ENCODE measurements at places on chromosomes 3 and 15.

DNA sequence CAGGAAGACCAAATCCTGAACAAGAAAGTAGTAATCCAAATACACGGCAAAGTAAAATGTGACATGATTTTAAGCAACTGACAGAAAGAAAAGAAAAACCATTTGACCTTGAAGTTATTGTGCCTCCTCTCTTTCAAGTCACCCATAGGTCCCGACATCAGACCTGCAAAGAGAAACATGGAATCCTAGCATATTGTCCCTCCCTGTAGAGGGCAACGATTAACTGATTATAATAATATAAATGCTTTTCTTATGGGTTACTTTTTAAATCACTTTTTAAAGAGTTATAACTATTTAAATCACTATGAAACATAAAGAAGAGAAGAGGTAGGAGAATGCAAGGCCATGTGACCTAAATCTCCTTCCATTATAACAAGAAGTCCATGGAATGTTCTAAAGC, 143.2 kb upstream of the LIPC start:
- DNase-seq: no peak

DNA sequence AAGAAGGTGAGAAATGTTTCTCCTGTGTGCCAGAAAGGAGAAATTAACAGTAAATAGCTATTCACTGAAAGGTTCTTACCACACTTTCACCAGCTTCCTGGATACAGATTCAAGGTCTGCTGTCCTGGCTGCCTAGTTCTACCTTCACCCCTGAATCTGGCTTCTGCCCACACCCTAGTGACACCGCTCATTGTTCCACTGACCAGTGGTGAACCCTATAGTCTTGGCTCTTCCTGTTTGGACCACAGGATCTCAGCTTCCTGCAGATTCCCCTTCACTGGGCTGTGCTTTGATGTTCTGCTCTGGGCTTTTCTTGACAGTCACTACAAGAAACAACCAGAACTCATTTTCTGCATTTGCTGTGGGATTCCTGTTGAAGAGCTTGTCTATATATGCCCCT, 250.0 kb downstream of the XXYLT1 start:
- DNase-seq: no peak

- DNase-seq: no peak
Observed at GRCh38 chr3:121885386-121885785, 8.8 kb upstream of the SLC15A2 start.

DNA sequence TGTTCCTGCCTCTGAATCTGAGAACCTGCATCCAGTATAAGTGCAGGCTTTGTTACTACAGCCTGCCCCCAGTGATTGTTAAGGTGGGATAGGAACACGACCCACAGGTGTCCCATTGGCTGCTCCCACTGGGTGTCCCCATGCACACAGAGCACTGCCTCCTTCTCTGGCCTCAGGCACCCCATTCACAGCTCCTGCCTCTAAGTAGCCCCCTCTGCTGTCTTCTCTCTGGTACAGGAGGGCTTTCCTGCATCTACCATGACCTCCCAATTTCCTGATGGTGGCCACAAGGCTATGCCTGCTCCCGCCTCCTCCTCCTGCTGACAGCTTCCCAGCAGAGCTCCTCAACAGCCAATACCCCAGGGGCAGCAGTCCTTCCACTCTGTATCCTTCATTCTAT, 238.6 kb upstream of the TMC3 start:
- DNase-seq: peak; percentile 56

DNA sequence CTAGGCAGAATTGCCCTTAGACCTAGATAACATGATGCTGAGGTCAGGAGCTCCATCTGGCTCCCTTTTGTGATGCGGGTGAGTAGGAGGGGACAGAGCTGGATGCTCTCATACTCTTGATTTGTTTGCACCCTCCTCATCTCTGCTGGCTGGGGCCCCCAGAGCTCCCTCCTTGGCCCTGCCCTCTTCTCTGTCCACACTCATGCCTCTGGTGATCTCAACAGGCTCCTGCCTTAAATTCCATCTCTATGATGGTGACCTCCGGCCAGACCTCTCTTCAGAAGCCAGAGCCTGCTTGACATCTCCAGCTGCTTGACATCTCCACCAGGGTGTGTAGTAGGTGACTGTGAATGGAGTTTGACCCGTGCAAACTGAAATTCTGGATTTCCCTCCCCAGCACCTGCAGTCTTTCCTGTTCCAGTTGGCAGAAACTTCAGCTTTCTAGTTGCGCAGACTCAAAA, 4.3 kb upstream of the FGD5 start:
- no peak for DNase-seq

DNA sequence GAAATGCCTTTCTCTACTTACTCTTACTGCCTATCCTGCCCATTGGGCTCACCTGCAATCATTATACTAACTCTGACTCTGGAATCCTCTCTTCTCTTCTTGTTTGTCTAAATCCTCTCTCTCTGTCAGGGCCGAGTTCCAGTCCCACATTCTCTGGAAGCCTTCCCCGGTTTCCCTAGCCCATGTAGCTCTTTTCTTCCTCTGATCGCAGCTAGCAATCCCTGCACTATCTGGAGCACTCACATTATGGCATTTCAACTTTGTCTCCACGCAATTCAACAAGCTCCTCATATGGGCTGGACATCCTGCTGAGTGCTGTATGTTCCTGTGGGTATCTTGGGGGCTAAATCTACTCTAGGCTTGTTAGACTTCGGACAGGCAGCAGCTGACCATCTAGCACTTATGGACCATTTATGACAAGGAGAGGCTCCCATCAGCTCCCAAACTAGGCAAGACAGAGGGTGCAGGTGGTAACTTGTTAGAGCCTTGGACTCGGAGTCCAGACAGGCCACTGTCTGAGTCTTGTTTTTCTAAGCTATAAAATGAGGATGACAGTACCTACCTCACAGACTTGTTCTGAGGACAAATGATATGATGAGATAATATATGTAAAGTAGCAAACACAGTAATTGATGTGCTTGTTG, 58.3 kb downstream of the EPHB3 start:
- no peak for DNase-seq

DNA sequence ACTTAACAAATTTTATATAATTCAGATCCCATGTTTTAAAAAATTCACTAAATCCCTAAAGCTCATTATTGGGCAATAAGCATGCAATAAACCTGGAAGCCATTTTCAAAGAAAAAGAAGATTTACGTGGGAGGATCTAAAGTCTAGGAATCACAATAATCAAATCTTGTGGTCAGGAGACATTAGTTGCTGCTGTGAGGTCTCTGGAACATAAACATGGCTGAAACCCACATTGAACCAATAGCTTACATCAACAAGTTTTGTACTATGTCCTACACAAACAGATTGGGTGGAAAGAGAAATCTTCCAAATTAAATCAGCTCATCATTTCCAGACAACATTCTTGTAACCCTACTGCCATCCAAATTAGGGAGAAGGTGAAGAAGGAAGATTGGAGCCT, 121.9 kb upstream of the EPHA3 start:
- DNase-seq: no peak

DNA sequence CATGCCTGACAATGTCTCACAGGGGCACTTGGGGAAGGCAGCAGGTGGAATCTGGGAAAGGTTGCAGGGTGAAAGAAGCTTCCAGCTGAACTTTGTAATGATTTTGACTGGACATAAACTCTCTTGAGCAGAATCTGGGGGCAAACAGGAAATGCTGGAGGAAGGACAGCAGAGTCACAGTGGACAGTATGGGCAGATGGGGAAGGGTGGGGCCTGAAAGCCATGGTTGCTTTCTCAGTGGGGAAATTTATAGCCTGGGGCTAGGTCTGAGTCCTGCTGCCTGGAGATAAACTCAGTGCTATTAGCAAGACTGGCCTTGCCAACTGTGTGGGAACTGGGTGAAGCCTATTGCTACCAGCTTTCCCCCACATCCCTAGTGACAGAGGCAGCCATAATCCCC, 203.2 kb downstream of the OSBPL10 start:
- no peak for DNase-seq

- DNase-seq: no peak
Observed at GRCh38 chr3:153552887-153553604, 391.0 kb downstream of the RAP2B start.

DNA sequence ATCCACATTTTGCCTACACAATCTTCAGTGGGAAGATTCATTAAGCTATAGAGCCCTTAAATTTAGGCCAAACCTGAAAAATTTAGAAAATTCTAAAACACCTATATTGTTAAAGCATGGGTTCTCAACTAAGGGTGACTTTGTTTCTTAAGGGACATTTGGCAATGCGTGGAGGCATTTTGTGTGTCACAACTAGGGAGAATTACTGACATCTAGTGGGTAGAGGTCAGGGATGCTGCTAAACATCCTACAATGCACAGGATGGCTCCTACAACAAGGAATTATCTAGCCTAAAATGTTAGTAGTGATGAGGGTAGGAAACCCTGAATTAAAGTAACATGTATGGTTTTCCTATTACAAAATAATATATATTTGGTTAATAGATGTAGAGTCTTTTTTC, 55.8 kb downstream of the TBC1D5 start:
- DNase-seq: peak; percentile 0

GRCh38 chr3:117036259-117036799, 326.8 kb downstream of the TUSC7 start:
- peak; percentile 32 for DNase-seq

DNA sequence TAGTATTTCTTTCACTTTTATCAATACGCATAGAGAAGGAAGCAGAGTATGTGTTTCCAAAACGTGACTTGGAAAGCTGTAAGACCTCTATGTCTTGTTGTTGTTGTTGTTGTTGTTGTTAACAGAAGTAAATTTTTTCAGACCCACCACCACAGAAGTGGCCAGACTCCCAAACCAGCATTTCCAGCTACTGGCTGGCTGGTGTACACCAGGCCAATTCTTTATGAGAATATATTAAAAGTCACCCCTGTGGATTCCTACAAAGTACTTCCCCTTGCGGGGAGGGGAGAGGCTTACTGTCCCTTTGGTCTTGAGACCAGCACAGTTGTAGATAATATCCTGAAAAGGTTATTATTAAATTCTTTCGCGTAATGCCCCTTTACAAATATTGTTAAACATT, 1.6 kb upstream of the FOXP1 start:
- peak; percentile 39 for DNase-seq

- no peak for DNase-seq
Observed at GRCh38 chr3:46987743-46988401, 8.4 kb downstream of the NBEAL2 start.

DNA sequence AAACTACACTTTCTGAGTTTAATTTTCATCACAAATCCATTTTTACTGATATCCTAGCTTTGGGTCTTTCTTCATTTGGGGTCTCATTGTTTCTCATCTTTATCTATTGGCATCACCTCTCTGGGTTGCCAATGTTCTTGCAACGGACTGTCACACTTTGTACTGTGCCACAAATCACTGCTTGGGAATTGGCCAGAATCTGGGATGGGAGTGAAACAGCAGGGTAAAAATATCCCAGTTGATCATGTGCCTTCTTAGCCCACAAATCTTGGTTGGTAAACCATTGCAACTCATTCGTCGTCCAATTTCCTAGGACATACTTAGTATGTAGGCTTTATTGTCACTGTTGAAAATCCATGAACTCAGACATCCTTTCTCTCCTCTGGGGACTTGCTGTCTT, 698.5 kb downstream of the OTOL1 start:
- DNase-seq: no peak

DNA sequence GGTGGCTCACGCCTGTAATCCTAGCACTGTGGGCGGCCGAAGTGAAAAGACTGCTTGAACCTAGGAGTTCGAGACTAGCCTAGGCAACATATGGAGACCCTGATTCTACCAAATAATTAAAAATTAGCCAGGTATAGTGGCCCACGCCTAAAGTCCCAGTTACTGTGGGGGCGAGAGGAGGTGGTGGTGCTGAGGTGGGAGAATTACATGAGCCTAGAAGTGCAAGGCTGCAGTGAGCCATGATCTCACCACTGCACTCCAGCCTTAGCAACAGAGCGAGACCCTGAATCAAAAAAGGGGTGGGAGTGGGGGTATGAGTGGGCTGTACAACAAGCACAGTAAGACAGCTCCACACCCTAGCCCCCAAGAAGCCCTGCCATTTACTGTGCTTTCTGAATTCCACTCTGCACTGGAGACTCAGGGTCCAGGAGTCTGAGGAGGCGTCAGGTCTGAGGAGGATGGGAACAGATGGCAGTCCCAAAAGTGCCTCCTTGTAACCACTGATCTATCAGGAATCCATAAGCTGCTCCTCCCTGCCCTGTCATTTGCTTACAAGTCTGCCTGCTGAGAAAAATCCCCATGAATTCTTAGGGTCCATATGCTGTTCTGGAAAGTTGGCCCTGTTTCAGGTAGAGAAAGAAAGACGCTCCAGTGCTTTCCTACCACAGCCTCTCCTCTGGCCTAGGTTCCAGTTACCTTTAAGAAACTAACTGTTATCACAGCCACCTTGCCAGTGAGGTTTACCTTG, 171.1 kb downstream of the MAGI1 start:
- DNase-seq: peak; percentile 93

- no peak for DNase-seq
Observed at GRCh38 chr3:183094711-183095110, 4.6 kb downstream of the MCCC1 start.

DNA sequence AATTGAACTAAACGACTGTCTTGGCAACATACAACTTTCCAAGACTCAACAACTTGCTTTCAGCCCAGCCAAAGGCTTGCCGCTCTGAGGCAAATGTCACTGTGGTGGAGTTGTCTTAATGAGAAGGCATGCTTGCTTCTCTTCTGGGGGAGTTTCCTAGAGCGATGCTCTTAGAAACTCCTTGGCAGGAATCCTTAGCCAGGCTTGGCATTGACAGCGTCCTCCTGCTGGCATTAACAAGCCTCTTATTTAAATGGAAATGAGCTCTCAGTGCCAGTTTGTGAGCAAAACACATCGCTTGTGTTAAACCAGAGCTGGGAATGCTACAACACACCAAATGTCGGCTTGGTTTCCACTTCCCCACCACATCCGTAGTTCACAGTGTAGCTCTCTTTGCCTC, 265.5 kb upstream of the TPRG1 start:
- no peak for DNase-seq

DNA sequence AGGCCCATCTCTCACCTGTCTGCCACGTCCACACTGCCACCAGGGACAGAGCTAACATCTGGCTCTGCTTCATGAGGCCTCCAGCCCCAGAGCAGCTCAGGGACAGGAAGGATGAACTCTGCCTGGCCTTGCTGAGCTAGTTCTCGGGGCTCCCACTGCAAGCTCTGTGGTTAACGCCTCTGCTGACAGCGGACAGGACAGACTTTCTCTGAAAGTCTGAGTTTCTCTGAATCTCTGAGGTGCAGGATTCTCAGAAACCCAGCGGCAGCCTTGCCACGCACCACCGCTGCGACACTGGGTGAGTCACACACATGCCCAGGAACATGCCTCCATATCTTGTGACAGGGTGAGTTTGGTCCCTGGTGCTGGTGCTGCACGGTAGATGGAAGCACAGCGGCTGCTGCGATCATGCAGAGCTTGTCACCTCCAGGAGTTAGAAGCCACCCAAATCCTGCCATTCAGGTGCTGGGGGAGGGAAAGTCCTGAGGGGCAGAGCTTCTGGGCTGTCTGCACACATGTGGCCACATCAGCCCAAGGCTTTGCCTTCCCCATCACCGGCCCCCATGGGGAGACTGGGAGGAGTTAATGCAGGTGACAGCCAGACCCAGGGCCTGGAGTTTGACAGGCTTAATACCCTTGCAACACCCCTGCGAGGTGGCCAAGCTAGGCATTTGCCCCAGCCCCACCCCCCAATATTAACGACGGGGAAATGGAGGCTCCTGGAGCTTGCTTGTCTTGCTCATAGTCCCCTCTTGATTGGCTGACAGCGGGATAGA, 267.0 kb downstream of the PLCL2 start:
- no peak for DNase-seq
